Esophagus mucosa (tissue), 1 donor: ENCODE measurements at places on chromosomes 13 and 19. TPM values are rescaled to one million over a fixed set of nuclear protein-coding genes. Genes with fewer than 3 reads are reported as not detected.

GJA3 gene
- 1.5 TPM for total RNA-seq

ZNF606 gene
- 5.4 TPM for total RNA-seq

TNPO2 gene
- 36.0 TPM for total RNA-seq

KASH5 gene
- total RNA-seq = not detected

BEST2 gene
- not detected for total RNA-seq

KIR2DL3 gene
- total RNA-seq = not detected

CHAMP1 gene
- 8.9 TPM for total RNA-seq

CHAF1A gene
- total RNA-seq = 17.3 TPM
